ENCODE measurements at places on chromosomes 16 and 17. TPM values are rescaled to one million over a fixed set of nuclear protein-coding genes. Genes with fewer than 3 reads are reported as not detected.

The GJD3 gene
- total RNA-seq, result 3.1 TPM

The RFFL gene
- total RNA-seq, result 7.2 TPM

The NPTX1 gene
- 0.17 TPM for total RNA-seq

The XYLT1 gene
- total RNA-seq, result 0.26 TPM

The NXN gene
- total RNA-seq, result 128 TPM

The HOXB4 gene
- 1.4 TPM for total RNA-seq

The MT2A gene
- total RNA-seq, result 8.3 TPM

The CDK3 gene
- 0.65 TPM for total RNA-seq

The CALB2 gene
- total RNA-seq, result not detected

The PERCC1 gene
- not detected for total RNA-seq

The PRKCB gene
- not detected for total RNA-seq

The LRRC37A gene
- 1.5 TPM for total RNA-seq

The ZSCAN10 gene
- total RNA-seq, result not detected

The ITGAE gene
- total RNA-seq, result 16.6 TPM

The SLC12A3 gene
- not detected for total RNA-seq

The C17orf67 gene
- total RNA-seq, result 6.0 TPM

The GPRC5C gene
- 14.3 TPM for total RNA-seq

The RSAD1 gene
- total RNA-seq, result 15.0 TPM

The CCP110 gene
- total RNA-seq, result 10.3 TPM

The KIF22 gene
- total RNA-seq, result 15.1 TPM

The KLHL36 gene
- total RNA-seq, result 52.7 TPM

The AANAT gene
- 0.09 TPM for total RNA-seq

The ABCA3 gene
- 20.8 TPM for total RNA-seq

The GPR179 gene
- total RNA-seq, result not detected

The OR3A3 gene
- total RNA-seq, result not detected

The ZNF287 gene
- 2.8 TPM for total RNA-seq

The KRT27 gene
- total RNA-seq, result not detected

The MMP2 gene
- total RNA-seq, result 18.9 TPM

The LYZL6 gene
- not detected for total RNA-seq

The IGFBP4 gene
- 242 TPM for total RNA-seq

The JPH3 gene
- total RNA-seq, result 1.5 TPM

The PRSS53 gene
- 0.43 TPM for total RNA-seq

The KRTAP9-2 gene
- total RNA-seq, result not detected

The ZG16 gene
- not detected for total RNA-seq

The NAA60 gene
- total RNA-seq, result 13.7 TPM

The NRN1L gene
- total RNA-seq, result not detected

The KRT23 gene
- 0.34 TPM for total RNA-seq

The KRTAP4-5 gene
- not detected for total RNA-seq

The SPNS2 gene
- total RNA-seq, result 59.2 TPM

The SAT2 gene
- total RNA-seq, result 38.2 TPM

The OR1A1 gene
- not detected for total RNA-seq

The CCL1 gene
- not detected for total RNA-seq

The PPP1R27 gene
- not detected for total RNA-seq

The TNFRSF12A gene
- total RNA-seq, result 30.8 TPM

The PMP22 gene
- total RNA-seq, result 20.2 TPM

The TMEM231 gene
- total RNA-seq, result 6.4 TPM

The DOK4 gene
- 24.7 TPM for total RNA-seq

The SLC16A3 gene
- total RNA-seq, result 40.1 TPM
